ENCODE measurements at places on chromosomes 12 and 14.

- no peak for DNase-seq
Measured at GRCh38 chr12:44029194-44029593, 193.3 kb downstream of the TMEM117 start.

- no peak for DNase-seq
Measured at GRCh38 chr14:64777461-64777860, 73.2 kb downstream of the PLEKHG3 start.

- DNase-seq = no peak
Measured at GRCh38 chr12:93152617-93153016, 223.5 kb upstream of the EEA1 start.

DNA sequence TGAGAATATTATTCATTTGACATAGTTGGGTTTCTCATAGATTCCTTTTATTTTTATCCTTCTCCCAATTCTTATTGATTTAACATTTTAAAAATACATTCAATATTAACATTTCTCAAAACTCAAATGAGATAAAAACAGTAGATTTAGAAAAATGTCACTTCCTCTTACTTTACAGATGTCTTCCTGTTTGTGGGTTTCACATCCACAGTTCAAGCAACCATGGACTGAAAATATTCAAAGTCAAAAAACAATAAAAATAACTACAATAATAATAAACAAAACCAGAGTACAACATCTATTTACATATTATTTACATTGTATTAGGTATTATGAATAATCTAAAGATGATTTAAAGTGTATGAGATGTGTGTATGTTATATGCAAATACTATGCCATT, 111.3 kb upstream of the SLC16A7 start:
- DNase-seq = no peak

GRCh38 chr14:87944987-87945604, 47.9 kb downstream of the GALC start:
- DNase-seq = peak; percentile 80

- no peak for DNase-seq
Measured at GRCh38 chr14:79011091-79011919, 841.1 kb downstream of the NRXN3 start.

- DNase-seq = no peak
Measured at GRCh38 chr12:47766502-47767215, 6.4 kb upstream of the SLC48A1 start.

- peak; percentile 28 for DNase-seq
Measured at GRCh38 chr14:100738269-100738691, 11.6 kb downstream of the DLK1 start.

DNA sequence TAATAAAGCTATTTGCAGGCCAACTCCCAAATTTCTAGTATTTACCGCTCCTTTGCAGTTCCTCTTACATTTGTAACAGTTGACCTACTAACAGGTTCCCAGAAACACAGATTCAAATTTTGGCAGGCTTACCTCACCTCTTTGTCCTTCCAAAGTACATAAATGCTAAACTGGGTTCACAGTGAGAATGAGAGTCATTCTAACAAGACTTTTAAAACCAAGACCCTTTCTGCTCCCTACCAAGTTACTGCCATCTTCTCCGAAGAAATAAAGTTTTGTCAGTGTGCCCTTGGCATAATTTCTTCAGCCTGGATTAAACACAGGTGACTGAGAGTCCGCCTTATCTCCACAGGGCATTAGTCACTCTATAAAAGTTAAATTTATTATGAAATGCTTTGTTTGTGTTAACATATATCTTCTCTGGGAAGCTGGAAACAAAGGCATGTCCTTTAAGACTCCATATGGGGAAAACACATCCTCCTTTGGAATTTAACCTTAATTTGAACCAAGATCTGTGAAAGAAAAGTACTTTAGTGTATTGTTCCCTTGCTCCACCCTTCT, 28.2 kb downstream of the FOXA1 start:
- no peak for DNase-seq

GRCh38 chr14:70567791-70568190, 32.7 kb downstream of the MED6 start:
- DNase-seq = no peak

- no peak for DNase-seq
Measured at GRCh38 chr12:5768581-5769196, 176.4 kb downstream of the ANO2 start.

GRCh38 chr14:73613419-73613963, 1.2 kb downstream of the ACOT6 start:
- no peak for DNase-seq

- DNase-seq = no peak
Measured at GRCh38 chr12:76855271-76855670, 23.5 kb downstream of the CSRP2 start.

DNA sequence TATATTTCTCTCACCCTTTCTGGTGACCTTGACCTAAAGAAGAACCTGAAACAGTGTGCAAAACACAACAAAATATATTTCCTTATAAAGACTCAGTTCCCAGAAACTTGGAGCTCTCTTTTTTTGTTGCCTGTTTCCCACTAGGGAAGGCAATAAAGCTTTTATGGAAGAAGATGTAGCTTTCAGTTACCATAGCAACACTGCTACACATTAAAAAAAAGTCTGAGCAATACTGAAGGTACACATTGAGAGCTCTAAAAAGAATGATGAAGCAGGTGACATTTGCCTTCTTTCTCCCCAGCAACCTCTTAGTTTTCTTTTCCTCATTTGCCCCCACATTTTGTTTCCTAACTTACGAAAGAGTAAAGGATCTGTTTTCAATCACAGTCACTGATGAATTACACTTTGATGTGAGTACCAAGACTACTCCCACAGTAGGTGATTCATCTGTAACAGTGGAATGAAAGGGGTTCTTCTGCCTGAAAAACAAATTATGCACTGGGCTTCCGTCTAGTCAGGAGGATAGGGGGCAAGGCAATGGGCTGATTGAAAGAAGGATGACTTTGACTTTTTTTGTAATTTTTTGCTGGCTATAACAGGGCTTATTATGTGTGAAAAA, 1.1 kb upstream of the CATSPERB start:
- no peak for DNase-seq

GRCh38 chr14:32898876-32899275, 39.8 kb upstream of the NPAS3 start:
- no peak for DNase-seq

- no peak for DNase-seq
Measured at GRCh38 chr12:65800937-65801336, 23.3 kb upstream of the HMGA2 start.

- no peak for DNase-seq
Measured at GRCh38 chr14:105700622-105701288, 174.4 kb downstream of the TMEM121 start.

DNA sequence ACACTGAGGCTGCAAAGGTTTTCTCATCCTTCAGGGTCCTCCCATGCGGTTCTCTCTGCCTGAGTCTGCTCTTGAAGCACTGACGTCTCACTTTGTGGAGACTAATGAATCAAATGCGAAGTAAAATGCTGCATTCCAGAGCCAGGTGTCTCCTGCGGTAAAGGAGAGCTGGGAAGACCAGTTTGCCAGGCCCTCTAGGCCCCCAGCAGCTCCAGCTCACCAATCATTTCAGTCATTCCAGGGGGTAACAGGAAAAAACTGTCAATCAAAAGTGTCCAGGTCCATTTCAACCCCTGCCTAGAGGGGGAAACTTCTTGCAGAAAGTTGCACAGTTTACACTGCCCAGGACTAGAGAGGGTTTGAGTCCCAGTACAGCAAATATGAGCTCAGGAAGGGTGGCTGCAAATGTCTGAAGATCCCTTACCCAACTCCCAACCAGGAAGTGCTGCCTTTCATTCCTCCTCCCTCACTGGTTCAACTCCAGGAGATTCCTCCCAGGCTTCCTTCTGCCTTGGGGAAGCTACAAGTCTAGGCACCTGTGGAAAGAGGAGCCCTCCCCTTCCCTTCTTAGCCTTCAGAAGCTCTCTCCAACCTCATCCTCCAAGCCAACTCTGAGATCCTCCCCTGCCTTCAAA, 2.7 kb upstream of the NXPH4 start:
- no peak for DNase-seq

DNA sequence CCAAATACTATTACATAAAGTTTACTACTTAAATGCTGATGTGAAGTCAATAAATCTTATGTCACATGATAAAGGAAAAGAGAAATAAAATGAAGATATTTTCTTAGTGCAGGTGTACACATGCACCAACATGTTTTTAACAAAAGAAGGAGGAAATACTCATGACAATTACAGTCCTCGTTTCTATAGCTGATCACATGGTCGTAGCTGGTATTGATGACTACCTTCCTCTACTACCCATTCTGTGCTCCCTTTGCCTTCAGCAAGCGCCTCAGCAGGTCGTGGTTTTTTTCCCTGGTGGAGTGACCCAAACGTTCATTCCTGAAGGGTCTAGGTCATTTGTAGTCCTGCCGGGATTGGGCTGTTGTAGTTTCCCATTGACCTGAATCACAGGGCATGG, 25.4 kb upstream of the SLC10A1 start:
- no peak for DNase-seq

- no peak for DNase-seq
Measured at GRCh38 chr12:50166799-50167048, 445 bp downstream of the CERS5 start.

DNA sequence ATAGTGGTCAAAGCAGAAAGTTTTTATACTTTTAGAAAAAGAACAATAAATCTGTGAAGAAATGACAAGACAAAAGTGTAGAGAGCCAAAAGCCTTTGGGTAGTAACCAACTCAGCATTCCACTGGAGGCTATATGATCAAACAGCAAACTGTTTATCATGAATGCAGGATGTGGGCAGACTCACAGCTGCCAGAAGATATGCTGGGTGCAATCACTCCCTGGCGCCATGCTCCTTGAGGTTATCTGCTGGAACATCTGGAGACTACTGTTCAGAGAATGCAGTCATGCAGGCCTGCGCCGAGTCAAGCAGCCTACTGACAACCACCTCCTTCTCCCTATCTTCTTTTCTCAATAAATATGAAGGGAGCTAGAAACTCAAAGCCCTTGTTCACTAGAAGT, 49.0 kb upstream of the SLC8A3 start:
- DNase-seq = no peak

DNA sequence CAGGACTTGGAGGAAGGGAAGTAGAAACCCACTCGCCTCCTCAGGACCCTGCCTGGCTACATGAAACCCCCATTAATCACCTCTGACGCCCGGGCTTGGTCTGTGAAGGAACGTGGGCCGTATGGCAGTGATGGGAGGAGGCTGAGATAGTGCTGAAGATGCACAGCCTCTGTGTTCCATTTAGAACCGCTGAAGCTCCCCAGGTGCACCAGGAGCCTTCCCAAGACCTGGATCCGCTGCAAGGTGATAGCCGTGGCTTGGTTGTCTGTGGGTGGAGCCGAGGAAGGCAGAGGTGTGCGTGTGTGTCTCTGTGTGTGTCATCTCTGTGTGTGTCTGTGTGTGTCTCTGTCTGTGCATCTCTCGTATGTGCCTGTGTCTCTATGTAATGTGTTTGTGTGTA, 293.1 kb downstream of the CACNA1C start:
- DNase-seq = no peak

GRCh38 chr12:114834621-114835020, 150.6 kb upstream of the TBX3 start:
- no peak for DNase-seq

- DNase-seq = no peak
Measured at GRCh38 chr12:116958402-116959197, 47.9 kb downstream of the FBXW8 start.

GRCh38 chr14:59490756-59491155, 6.4 kb downstream of the JKAMP start:
- DNase-seq = no peak

GRCh38 chr14:39847194-39847593, 415.0 kb upstream of the FBXO33 start:
- DNase-seq = no peak

DNA sequence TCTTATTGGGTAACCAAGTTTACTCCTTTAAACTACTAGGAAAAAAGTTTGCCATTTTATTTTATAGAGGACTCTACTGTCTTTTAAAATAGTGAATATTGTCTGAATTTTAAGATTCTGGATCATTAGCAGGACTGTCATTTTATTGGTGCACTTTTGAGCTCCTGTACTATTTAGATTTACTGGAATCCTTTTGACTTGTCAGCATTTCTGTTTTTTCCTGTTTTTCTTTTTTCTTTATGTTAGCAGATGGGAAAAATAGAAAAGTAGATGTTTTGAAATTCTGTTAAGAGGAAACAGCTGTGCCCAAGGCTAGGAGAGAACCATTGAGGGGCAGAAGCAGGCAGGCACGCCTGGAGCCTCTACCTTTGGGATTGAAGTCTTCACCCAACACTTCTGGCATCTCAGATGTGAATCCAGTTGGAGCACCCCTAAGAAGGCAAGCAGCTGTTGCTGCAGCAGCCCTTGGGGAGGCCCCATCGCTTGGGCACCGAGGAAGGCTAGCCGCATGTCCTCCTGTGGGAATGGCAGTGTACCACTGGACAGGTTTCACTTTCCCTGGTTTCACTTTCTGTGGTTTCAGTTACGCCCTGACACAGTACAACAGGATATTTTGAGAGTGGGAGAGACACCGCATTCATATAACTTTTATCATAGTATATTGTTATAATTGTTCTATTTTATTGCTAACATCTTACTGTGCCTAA, 11.5 kb downstream of the RIMKLB start:
- no peak for DNase-seq

DNA sequence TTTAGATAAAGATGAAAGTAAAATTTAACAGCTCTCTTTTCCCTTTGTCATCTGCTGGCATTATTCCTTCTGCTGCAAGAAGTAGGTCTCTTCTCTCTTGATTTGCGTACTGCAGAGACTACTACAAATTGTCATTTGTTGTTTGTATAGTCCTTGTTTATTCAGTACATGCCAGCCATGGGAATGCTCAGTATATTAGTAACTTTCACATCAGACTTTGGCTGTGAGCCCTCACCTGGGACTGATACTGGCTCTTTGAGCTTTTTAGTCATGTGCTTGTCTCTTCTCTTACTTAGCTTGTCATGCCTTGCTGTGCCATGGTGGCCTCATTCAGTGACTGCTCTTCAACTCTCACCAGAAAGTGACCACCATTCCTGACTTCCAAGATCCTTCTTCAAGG, 169.8 kb downstream of the PRKCH start:
- DNase-seq = no peak

GRCh38 chr14:75433631-75434071, 5.8 kb downstream of the JDP2 start:
- no peak for DNase-seq

GRCh38 chr12:5505116-5505515, 73.2 kb downstream of the NTF3 start:
- no peak for DNase-seq

DNA sequence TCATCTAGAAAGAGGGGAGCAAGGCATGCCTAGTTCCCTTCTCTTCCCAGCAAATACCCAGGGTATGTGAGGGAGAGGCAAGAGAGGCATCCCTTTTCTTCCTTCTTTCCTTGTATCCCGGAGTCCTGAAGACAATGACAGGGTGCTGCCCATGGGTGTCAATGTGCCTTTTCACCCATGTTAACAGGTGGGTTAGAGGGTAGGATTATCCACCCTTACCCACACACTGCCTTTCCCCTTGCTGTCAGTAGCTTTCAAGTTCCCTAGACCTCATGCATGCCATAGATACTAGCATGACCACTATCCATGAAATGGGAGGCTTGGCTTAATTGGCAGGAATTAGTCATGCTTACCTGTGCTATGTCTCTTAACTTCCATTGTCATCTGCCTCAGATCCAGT, 36.3 kb upstream of the PCNX1 start:
- DNase-seq = no peak
